Stimulated activated CD4-positive, alpha-beta T cell treated with anti-CD3 and anti-CD28 coated beads, Interleukin-4, amount 100 ng/mL, for 1 hour (primary cell): ENCODE measurements at places on chromosomes 7 and 10.

GRCh38 chr7:25098096-25099046, 26.7 kb downstream of the CYCS start:
- peak; percentile 49 for DNase-seq

- DNase-seq = no peak
These were observed 91.3 kb downstream of the SCRN1 start for GRCh38 chr7:29898301-29898700.

DNA sequence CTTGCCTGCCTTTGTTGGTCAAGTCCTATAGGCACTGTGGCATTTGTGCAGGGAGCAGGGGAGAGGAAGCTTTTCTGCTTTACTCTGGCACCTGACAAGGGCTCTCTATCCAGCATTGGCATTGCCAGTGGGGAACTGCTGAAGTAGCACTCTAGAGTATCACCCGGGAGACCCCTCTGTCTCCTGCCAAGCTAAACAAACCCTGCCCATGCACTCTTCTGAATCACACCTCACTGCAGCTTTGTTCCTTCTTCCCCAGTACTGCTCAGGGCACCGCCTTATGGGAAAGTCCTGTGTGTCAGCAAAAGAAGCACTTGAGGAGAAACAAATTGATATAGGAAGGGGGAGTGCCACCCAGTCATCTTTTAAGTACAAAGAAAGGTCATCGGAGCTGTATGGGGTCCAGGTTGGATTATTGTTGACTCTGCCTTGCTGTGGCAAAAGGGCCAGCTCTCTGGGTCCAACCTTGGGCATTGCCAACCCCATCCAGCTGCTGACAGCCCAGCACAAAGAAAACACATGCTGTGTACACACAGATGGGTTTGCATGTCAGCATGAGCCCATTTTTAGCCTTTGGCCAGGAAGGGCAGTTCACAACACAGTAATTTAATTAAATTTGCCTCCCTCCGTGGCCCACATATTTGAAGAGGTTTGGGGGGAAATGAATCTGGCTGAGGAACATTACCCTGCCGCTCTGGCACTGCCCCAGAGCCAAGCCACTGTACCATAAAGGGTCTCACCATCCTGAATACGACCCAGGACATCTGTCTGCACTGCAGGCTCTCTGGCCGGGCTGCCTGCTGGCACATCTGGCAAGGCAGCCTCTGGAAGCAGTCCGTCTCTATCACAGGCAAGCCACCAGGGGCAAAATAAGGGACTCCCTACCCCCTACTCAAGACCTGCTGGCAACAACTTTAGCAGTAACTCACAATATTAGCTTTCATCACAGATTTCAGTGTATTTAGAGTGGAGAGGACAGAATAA, 13.1 kb downstream of the LRRC4 start:
- DNase-seq = no peak

GRCh38 chr7:128203710-128204214, 37.3 kb upstream of the LEP start:
- no peak for DNase-seq

DNA sequence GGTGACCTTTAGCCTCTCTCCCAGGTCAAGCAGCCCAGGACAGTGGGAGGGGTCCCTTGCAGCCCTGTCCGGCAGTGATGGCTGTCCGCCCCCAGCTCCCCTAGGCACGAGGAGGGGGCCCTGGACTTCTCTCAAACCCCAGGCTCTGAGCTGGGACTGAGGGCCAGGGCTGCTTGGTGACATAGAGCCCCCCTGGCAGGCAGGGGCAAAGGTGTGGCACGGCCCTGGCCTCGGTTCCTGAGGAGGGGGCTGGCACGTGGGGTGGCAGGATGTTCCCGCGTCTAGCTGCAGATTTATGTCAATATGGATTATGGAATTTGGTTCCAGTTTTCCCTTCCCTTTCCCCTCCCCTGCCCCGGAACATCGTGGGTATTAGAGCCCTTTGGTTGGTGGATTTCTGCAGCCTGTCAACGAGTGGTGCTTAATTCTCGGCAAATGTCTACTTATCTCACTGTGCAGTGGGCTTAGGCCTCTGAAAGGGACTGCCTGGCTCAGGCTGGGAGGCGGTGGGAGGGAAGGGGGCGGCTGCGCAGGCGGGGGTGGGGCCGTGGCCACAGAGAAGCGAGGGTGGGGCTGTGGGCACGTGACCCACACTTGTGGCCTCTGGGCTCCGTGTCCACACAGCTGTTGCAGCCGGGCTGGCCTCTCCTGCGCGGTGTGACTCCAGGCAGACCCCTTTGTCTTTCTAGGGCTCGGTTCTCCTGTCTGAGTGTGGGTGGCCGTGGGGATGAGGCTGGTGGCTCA, 19.3 kb downstream of the UNCX start:
- no peak for DNase-seq

DNA sequence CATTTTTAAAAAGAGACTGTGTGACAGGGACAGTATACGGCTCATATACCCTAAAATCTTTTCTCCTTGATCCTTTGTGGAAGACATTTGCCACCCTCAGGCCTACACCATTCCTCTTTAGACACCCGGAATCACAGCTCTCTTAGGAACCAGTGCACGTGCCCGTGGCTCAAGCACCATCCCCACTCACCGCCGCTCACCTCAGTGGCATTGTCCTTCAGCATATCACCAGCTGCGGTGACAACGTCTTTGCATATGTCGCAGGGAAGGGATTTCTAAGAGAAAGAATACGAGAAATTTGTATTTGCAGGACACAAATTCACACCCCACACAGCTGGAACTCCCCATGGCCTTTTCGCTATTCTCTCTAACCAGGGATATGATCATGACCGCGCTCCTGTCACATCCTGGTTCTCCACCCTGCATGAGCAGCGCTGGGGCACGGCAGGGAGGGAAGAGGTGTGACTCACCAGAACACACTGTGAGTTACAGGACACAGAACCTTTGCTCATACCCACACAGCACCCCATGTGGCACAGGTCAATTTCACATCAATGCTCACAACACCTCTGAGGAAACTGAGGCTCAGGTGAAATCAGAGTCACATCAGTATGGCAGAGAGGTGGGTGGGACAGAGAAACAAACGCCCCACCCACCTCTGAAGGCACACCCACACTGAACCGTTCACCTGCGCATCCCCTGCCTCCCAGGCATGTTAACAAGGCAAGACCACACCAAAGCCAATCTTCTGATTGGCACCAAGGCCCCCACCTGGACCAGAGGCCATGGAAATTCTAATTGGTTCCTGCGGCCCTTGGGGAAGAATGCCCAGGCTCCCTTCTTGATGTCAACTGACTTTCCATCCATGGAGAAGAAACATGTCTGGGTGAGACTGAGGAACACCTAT, 19.2 kb downstream of the PSAP start:
- no peak for DNase-seq

- DNase-seq = no peak
These were observed 21.3 kb upstream of the AMZ1 start for GRCh38 chr7:2666588-2667250.

GRCh38 chr7:79063019-79063698, 390.3 kb downstream of the MAGI2 start:
- DNase-seq = no peak

DNA sequence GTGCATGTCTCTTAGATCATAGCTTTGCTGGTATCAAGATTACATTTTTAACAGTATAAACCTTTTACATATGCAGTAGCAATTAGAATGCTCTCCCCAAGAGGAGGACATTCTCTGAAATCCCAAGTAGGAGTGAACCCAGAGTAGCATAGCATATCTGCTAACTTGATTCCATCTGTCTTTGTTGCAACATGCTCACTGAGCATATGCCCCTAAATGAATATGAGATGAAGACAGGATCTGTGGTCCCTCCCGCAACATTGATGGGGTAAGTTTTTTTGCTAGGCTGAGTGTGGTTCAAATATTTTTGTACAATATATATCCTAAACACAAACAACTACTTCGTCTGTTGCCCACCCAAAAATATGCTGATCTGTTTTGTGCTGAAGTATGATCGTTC, 534.2 kb upstream of the C7orf33 start:
- no peak for DNase-seq

DNA sequence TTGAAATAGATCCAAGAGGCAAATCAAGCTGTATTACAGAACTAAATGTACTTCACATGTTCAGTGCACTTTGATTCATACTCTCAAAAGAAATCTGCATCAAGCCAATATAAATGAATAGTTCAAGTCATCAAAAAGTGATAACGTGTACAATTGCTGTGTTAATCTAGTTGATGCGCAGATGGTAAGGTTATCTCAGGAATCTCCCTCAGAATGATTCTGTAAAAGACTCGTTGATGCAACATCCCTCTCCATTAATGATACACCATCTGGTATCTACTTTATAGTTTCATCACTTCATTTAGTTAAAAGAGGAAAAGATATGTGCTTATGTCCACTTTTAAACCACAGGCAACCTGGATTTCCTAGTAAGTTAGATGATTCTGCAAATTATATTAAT, 200.6 kb downstream of the CHCHD3 start:
- DNase-seq = no peak

- DNase-seq = no peak
These were observed 102.4 kb downstream of the SMURF1 start for GRCh38 chr7:99041526-99041925.

DNA sequence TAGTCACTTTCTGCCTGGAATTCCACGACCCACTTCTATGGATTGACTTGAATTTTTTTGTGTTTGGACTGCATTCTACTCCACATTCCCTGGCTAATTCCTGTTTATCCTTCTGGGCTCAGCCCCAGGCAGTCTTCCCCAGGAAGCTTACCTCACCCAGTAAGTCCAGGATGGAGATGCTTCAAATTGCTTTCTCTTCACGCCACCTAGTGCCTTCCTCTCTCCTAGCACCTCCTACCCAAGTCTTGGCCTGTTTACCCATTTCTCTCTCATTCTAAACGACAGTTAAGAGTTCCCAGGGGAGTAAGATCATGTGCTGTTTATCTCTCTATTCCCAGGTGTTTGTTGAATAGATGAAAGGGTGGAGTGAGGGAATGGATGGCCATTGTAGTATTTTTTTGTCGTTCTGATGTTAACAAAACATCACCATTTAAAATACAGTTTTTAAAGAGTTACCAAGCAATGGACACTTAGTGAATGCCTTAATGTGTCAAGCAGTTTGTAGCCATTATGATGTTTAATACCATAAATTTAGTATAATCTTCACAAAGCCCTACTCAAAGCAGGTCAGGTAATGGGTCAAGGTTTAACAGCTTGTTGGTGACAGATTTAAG, 45.5 kb upstream of the TARP start:
- DNase-seq = no peak

- DNase-seq = no peak
These were observed at the start of gene SPAM1 for GRCh38 chr7:123924941-123925340. Gene SPAM1, plus strand, starts transcription at chr7:123925241. Its CDS starts 28,330 bp downstream, at chr7:123953571.

- no peak for DNase-seq
These were observed 145.9 kb downstream of the PRKAG2 start for GRCh38 chr7:151731022-151731441.

DNA sequence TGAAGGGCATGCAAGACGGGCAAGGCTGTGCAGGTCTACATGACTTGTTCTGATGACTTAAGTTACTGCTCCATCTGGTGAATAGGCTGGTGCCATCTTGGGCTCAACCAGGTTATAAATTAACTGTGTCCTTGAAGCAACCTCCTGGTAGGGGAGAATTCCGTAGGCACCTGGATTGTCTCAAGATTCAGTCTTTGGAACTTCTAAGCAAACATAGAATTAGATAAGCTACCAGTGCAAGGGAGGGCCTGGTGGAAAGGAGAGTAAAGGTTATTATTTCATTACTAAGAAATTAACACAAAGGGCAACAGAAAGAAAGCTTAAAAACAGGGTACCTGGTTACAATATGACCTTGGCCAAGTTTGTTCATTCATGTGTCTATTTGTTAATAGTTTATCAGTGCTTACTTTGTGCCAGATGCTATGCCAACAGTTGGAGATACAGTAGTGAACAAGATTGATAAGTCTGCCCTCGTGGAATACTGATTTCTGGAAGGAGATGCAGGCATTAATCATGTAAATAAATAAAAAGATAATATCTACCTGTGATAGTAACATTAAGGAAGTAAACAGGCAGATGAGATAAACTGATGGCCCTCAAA, 107.0 kb upstream of the PALS2 start:
- DNase-seq = no peak

DNA sequence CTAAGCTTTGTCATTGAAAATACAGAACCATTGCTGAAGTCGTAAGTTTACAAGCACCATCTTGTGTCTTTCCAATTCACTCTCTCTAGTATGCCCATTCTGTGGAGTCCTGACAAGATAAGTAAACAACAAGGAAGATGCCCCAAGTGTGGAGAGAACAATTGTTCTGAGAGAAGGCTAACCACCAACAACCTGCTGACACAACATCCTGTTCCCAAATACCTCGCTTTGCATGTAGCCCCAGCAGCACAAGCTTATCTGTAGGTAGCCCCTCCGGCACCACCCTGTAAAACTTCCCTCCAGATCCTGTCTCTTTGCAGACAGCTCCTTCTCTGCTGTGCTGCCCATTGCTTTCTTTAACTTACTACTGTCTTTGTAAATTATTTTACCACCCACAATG, 233.3 kb upstream of the AOAH start:
- no peak for DNase-seq

GRCh38 chr10:60707841-60708240, 70.4 kb upstream of the CDK1 start:
- DNase-seq = no peak

- DNase-seq = no peak
These were observed 212.3 kb downstream of the MTERF1 start for GRCh38 chr7:91668217-91668616.

- no peak for DNase-seq
These were observed 237.4 kb downstream of the WDR11 start for GRCh38 chr10:121088524-121088923.

- no peak for DNase-seq
These were observed 27.8 kb downstream of the RNLS start for GRCh38 chr10:88555190-88555908.

DNA sequence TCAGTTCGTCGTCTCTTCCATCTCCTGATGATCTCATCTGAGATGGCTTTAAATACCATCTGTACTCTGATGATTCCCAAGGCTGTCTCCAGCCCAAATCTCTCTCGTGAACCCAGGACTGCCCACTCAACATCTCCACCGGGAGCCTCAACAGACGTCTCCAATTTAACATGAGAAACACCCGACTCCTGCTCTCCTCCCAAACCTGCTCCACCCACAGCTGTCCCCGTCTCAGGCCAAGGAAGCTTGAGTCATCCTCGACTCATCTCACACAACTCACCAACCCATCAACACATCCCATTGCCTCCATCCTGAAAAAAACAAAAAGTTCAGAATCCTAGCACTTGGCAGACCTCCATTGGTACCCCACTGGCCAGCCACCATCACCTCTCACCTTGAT, 29.7 kb upstream of the CALN1 start:
- no peak for DNase-seq

- no peak for DNase-seq
These were observed 160.6 kb downstream of the ADARB2 start for GRCh38 chr10:1576467-1577372.
